ENCODE measurements at places on chromosomes 6 and 20.

DNA sequence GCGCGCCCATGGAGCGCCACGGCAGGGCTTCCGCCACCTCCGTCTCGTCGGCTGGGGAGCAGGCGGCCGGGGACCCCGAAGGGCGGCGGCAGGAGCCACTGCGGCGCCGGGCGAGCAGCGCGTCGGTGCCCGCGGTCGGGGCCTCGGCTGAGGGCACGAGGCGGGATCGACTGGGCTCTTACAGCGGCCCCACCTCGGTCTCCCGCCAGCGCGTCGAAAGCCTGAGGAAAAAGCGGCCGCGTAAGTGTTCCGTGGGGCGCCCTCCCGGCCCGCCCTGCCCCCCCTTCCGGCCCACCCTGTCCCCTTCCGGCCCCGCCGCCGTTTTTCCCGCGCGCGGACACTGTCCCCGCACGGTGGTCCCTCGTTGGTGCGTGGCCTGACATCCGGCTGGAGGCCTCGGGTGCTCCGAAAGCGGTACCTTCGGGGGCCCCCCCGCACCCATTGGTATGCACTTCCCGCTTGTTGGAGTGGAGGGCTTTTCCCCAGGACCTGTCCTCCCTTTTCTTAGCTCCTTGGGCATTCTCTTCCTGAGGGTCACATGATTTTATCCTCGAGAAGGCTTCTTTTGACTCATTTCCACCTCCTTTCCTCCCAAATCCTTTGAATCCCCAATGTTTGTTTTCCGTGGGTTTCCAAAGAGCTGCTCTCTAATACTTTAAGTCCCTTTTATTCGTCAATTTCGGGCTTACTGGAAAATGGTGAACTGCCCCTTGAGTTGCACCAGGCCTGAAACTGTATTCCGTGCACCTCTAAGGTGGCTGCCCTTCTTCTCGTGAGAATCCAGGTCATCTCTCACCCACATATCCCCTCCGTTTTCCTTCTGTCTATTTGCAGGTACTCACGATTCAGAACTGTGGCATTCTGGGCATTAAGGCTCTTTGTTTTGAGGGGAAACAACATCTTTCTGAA is 556 bp downstream of the PANK2 start:
- DNase-seq = no peak

GRCh38 chr20:50111829-50112495 is 988 bp downstream of the UBE2V1 start:
- no peak for DNase-seq

GRCh38 chr6:24401458-24401857 is 1.3 kb upstream of the MRS2 start:
- DNase-seq = no peak

GRCh38 chr6:163564534-163564933 is 150.0 kb downstream of the QKI start:
- DNase-seq = no peak

DNA sequence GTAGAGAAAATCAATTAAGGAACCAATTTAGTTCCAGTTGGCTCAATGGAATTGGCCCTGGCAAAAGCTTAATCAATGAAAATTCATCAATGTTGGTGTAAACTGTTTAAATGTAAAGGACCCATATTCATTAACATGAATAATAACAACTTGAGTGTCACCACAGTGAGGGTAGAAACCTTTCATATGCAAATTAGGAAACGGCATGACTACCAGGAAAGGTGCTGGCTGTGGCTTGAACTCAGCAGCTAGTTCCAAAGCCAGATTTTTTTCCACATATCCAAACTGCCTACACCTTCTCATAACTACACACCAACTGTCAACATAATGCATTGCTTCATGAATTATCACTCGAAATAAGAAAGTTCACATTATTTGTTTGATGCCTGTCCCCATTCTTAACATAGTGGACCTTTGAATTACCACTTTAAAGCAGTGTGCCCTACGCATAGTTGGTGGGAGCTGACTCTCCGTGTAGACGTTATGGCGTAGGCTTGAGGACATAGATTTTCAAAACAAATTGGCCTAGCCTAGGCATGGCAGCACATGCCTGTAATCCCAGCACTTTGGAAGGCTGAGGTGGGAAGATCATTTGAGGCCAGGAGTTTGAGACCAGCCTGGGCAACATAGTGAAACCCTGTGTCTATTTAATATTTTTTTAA is 19.7 kb downstream of the PBOV1 start:
- DNase-seq = no peak

- no peak for DNase-seq
These were observed 1080.7 kb downstream of the GRIK2 start for GRCh38 chr6:102474041-102474807.

DNA sequence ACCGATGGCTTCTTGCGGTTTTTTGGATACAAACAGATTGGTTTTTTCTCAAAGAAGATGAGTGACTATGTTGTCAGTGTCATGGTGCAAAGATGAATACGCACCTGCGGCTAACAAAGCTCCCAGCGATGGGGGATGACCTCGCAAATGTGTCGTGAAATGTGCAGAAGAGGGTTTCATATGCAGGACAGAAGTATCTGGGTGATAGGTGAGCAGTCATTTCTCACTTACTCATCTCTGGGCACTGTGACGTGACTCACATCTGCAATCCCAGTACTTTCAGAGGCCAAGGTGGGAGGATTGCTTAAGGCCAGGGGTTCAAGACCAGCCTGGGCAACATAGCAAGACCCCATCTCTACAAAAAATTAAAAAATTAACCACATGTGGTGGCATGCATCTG is 216.3 kb downstream of the ERMARD start:
- DNase-seq = no peak

- DNase-seq = no peak
These were observed 45.9 kb upstream of the EMILIN3 start for GRCh38 chr20:41412324-41413120.

DNA sequence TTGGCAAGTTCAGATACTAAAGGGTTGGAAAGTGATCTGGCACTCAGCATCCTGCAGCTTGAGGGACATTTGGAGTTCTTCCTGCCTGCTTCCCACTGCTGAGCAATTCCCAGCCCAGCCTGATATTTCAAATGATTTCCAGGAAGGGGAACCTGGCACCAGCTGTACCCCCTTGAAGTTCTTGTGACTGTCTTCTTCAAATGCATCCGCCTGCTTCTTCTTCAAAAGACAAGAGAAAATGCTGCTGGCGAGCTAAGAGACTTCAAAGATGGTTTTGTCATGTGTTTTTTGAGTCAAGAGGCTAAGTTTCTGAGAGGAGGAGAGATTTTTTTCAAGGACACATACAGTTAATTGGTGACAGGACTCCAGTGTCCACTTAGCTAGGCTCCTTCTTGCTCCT is 42.6 kb upstream of the B4GALT5 start:
- no peak for DNase-seq

DNA sequence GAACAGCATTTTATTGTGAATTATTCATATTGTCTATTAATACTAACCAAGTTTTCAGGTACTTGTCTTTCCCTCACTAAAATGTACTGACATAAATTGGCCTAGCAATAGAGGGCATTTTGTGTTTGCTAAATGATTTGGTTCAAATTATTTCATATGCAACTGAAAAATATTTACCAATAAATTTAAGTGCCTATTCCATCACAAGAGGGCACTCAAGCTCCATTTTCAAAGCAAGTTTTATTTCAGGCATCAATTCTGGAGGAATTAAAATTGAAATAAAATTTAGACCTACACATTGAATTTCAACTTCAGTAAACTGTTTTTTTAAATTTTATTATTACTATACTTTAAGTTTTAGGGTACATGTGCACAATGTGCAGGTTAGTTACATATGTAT is 114.3 kb upstream of the SYNCRIP start:
- no peak for DNase-seq

DNA sequence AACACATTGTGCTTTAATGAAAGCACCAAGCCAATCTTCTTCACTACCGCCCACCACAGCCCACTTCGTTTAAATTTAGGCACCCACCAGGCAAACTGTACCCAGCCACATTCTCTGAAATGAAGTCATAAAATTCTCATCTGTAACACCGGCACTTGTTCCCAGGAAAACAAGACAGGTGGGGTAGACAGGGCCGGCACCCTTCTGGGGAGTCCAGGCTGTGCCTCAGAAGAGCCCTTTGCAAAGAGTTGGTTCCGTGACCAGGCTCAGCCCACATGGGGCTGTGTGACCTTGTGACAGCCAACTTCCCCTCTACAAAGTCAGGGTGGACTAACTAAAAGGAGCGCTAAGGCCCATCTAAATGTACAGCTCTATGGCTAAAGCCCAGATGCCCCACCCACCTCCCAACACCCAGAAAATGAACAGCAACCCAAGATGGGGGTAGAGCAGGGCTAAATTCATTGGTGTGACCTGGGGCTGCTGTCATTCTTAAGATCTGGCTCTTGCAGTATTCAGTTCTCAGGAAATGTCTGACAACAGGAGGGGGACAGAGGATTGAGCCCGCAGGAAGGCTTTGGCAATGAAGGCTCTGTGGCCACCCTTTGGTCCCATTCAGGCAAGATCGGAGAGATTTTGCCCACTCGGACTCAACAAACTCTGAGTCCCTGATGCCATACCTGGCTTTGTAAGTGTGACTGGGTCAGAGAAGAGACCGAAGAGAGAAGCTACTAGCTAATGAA is 56.7 kb downstream of the TRERF1 start:
- DNase-seq = no peak

GRCh38 chr6:140281236-140281635 is 906.8 kb upstream of the CITED2 start:
- no peak for DNase-seq

GRCh38 chr6:170388113-170388512 is 81.6 kb downstream of the FAM120B start:
- DNase-seq = no peak

GRCh38 chr20:58970146-58970545 is 10.9 kb upstream of the NELFCD start:
- DNase-seq = no peak

DNA sequence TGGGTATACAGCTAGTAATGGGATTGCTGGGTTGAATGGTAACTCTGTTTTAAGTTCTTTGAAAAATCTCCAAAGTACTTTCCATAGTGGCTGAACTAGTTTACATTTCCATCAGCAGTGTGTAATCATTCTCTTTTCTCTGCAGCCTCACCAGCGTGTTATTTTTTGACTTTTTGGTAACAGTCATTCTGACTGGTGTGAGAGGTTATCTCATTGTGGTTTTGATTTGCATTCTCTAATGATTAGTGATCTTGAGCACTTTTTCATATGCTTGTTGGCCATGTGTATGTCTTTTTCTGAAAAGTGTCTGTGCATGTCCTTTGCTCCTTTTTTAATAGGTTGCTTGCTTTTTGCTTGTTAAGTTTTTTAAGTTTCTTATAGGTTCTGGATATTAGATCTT is 194.2 kb upstream of the PHACTR1 start:
- DNase-seq = no peak

GRCh38 chr20:6057691-6058090 is 3.8 kb upstream of the LRRN4 start:
- no peak for DNase-seq

DNA sequence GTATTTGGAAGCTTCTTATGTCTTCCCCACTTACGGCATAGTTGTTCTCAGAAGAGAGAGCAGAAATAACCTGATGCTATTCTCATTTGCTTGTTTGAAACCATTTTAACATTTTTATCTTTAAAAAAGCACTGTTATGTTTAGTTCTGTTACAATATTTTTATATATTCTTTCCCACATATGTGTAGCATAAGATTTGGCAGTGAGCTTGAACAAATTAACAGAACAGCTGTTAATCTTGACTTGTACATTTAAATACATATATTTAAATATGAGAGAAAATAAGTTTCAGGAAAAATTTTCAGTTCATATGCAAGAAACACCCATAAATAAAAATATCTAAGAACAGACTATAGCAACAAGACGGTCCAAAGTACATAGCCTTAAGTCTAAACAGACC is 431.7 kb upstream of the IRAK1BP1 start:
- DNase-seq = no peak

DNA sequence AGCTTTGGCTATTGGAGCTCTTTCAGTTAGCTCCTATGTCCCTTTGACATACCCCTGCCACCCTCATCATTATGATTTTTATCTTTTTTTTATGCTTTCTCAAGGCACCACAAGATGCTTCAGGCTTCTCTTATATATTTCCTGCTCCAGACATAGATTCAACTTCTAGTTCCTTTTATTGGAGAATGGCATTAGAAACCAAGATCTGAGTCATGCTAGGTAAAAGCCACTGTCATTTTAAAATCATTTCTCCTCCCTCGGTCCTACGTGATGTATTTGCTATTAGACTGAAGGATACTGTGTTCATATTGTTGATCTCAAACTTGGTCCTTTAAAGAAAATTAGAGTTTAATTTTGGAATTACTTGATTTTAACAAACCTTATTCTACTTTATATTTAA is 8.3 kb downstream of the TENT5A start:
- no peak for DNase-seq

GRCh38 chr6:63441266-63441956 is 121.6 kb upstream of the LGSN start:
- DNase-seq = no peak

GRCh38 chr6:4170297-4170696 is 34.9 kb upstream of the ECI2 start:
- no peak for DNase-seq

- DNase-seq = no peak
These were observed 271.0 kb upstream of the HSF2 start for GRCh38 chr6:122128445-122128844.

DNA sequence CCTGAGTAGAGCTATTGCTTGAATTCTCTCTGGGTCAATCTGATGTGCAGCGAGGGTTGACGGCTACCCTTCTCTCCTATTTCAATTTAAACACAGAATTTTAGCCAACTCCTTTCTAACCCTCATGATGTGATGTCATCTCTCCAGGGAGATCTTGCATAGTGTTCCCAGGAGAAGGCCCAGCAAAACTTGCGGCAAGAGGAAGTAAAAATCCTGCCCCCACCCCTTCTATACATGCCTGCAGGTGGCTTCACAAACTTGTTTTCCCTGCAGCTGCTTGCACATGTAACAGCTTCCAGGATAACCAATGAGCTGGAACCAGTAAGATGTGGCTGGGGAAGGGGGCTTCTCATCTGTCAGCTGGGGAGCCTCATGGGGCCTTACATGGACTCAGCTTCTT is 169.3 kb upstream of the CDH4 start:
- no peak for DNase-seq

DNA sequence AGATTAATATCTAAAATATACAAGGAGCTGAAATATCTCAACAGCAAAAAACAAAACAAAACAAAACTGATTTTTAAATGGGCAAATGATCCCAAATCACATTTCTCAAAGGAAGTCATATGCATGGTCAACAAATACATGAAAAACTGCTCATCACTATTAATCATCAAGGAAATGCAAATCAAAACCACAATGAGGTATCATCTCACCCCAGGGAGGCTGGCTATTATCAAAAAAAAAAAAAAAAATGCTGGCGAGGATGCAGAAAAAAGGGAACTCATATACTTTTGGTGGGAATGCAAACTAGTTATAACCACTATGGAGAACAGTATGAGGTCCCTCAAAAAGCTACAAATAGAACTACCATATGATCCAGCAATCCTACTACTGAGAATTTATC is 34.6 kb downstream of the REPS1 start:
- no peak for DNase-seq
